Anterior cingulate cortex (tissue), 58 donors: ENCODE measurements at places on chromosomes 7 and 10.
A peak's percentile ranks its signal among the peaks of the same experiment; 100 is the strongest.

GRCh38 chr7:107528461-107528860, 35.3 kb downstream of the COG5 start:
- DNase-seq: no peak

DNA sequence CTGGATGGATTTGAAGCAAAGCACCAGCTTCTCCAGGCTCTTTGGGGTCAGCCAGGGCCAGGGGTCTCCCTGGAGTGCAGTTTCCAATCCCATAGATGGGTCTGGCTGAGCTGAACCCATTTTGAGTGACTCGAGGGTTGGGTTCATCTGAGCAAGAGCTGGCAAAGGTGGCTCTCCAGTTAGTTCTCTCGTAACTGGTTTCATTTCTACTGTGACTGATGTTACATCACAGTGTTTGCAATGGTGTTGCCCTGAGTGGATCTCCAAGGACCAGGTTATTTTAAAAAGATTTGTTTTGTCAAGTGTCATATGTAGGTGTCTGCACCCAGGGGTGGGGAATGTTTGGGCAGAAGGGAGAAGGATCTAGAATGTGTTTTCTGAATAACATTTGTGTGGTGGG, 14.2 kb downstream of the LEP start:
- DNase-seq: no peak

GRCh38 chr10:80274396-80275134, 14.9 kb downstream of the MAT1A start:
- DNase-seq: no peak

DNA sequence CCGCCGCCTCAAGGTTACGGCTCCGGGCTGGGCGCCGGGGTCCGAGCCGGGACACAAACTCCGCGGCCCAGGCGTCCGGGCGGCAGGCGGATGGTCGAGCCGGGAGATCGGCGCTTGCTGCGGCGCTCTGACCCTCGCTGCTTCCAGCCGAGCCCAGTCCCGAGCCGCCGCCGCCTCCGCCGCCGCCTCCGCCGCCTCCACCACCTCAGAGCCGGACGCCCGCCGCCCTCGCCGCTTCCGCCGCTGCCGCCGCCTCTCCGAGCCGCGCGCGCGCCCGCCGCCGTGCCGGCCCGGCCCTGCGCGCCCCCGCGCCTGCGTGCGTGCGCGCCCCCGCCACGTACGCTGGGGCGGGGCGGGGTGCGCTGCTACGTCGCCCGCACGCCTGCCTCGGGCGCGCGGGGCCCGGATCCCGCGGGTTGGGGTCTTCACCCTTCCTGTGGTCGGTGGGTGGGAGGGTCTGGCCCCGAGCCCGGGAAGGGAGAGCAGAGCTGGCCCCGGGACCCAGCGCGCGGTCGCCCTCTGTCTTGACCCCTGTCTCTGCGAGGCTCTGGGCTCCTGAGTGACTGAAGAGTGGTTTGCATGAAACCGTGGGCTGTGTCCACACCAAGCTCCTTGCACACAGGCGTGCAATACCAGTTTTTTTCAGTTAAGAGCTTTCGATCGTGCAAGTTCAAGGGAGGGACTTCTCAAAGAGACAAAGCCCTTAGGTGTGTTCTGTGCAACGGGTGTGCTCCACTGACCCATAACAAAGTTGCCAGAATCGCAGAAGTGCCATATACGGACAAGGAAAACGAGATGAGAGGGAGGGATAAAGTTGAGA, at the start of gene SMURF1:
TSS of gene SMURF1 (minus strand) at position 256 of the 820 bp plus-strand sequence. CDS start 328 bp downstream, outside the sequence.
- peak; percentile 70 for DNase-seq

DNA sequence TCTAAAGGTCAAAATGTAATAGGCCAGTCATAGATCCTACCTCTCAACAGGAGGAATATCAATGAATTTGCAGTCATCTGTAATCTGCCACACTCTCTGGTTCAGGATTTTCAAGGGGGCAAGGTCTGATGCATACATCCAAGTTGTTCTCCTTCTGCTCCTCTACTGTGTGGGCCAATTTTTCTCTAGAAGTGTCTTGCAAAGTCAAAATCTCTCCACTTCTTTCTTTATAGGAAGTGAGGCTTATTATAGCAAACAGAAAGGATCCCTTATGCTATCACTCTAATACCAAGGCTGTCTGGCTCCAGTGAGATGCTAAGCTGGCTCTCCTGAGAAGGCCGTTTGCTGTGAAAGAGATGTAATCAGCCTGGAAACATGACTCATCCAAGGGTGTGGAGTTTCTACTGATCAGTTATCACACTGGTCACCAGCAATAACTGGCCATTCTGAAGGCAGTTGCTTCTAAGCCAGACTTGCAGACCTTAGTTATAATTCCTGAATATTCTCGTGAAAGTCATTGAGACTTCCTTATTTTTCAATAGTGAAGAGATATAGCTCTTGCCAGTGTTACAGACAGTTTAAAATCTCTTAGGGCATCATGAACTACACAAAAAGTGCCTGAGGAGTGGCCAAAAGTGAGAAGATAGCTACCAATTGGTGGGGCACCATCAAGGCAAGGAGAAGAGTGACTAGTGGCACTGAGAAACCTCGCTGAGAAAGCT, 43.2 kb upstream of the LRGUK start:
- no peak for DNase-seq

DNA sequence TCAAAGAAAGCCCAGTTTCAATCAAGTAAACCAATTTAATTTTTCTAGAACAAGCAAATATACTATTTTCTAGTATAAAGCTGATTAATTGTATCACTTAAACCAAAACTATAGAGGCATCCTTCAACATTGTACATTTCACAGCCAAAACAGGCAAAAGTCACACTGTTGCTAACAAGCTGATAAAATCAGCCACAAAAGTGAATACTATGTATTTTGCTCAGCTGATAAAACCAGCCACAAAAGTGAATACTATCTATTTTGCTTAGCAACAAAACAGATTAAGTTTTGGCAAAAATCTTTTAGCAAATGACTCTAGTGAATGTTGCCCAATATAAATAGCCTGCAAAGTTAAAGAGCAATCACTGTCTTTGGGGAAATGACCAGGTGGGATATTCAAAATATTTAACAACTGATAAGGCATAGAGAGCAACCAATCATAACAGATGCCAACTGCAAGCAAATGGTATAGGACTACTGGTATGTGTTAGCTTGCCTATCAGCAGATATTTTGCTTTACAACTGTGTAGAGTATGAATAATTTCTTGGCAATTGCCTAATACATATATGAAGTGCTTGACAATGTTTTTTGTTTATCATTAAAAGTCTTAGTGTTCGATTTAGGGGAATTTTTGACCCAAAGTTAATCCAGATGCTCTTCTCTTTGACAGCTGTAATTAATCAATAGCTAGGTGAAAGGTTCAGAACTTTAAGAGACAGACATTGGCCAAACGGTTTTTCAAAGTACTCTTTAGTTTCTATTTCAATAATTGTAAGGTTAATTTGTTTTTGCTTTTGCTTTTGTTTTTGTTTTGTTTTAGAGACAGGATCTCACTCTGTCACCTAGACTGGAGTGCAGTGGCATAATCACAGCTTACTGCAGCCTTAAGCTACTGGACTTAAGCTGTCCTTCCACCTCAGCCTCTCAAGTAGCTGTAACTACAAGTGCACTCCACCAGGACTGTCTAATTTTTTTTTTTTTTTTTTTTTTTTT, 44.4 kb upstream of the SP4 start:
- no peak for DNase-seq

GRCh38 chr10:64873959-64874358, 1352.8 kb downstream of the REEP3 start:
- DNase-seq: no peak

DNA sequence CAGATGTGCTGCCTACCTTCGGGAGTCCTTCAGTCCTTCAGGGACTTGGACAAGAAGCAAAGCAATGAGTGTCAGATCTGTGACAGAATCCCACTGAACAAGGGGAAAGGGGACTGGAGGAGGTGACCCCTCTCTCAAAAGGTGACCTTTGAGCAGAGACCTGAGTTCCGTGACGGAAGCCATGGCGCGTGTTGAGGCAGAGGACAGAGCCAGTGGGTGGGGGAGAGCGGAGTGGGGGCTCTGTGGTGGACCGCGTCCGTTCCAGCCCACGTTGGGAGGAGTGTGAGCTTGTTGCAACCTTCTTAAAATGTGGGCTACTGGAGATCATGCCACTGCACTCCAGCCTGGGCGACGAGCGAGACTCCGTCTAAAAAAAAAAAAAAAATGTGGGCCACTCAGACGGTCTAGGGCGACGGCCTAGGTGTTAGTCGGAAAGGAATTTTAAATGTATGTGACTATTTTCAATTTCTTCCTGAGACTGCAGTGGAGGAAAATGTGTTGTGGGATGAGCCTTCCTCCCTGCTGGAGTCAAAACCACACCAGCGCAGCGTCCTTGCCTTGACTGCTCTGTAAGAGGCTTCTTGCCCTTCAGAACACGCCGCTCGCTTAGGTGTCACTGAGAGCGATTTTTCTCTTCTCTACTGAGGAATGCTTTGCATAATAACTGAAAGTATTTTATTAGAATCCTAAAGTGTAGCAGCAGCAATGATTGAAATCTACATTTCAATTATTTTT, 272.7 kb downstream of the CELF2 start:
- no peak for DNase-seq

DNA sequence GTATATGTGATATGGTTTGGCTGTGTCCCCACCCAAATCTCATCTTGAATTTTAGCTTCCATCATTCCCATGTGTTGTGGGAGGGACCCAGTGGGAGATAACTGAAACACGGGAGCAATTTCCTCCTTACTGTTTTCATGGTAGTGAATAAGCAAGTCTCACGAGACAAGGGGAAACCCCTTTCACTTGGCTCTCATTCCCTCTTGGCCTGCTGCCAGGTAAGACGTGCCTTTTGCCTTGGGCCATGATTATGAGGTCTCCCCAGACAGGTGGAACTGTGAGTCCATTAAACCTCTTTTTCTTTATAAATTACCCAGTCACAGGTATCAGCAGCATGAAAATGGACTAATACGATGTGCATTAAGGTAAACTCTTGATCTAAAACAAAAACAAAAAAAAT, 357.1 kb upstream of the AOAH start:
- no peak for DNase-seq

- DNase-seq: no peak
Measured at GRCh38 chr7:157813053-157813452, 476.2 kb downstream of the DNAJB6 start.

- DNase-seq: no peak
Measured at GRCh38 chr7:32273297-32273696, 203.1 kb upstream of the PDE1C start.

GRCh38 chr10:79185067-79185774, 116.5 kb downstream of the ZMIZ1 start:
- no peak for DNase-seq

DNA sequence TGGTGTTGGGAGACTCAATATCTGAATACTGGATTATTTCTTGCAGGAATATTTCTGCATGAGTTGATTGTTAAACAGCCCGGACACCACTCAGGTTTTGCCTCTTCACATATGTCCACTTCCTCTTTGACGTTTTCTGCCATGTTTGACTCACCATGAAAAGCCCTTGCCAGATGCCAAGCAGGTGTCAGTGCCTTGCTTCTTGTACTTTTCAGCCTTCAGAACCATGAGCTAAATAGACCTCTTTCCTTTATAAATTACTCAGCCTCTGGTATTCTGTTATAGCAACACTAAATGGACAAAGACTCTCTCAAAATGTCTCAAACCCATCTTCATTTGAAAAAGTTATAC, 24.7 kb upstream of the MACC1 start:
- no peak for DNase-seq

GRCh38 chr7:33579673-33579960, 325.7 kb upstream of the BMPER start:
- no peak for DNase-seq

DNA sequence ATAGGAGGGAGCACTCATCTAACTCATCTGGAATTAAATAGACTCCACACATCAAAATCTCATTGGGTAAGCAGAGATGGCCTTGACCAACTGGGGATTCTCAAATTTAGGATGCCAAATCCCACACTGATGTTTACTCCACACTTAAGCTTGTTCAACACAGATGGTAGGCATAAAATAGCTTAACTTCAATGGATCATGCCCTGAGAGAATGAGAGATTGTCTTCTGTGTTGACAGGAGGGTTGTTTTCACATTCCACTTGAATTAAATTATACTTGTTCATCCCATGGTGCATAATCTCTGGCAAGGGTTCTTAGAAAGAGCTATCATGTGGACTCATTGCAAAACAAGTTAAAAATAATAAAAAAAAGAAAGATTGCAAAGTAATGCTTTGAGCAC, 391.4 kb downstream of the PLXDC2 start:
- DNase-seq: no peak

DNA sequence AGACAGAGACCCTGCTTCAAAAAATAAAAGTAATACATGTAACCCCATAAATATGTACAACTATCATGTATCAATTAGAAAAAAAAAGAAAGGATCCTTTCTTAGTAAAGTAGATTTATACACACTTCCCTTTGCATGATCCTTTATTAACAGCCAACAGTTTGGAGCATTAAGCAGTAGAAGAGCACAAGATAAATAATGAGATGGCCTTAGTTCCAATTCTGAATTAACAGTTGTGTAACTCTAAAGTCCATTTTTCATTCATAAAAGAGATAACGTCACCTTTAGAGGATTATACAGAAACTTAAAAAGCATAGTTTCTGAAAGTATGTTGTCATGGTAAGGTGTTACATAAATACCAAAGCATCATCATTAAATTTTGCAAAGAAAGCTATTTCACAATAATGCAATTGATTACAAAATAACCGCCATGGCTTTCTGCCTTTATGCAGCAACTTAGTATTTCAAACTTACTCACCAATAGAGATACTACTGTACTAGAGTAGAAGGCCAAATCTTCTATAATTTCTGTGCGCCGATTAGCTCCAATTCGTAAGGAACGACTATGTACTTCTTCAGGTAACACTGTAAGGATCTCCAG, 40.3 kb downstream of the TNPO3 start:
- DNase-seq: no peak

DNA sequence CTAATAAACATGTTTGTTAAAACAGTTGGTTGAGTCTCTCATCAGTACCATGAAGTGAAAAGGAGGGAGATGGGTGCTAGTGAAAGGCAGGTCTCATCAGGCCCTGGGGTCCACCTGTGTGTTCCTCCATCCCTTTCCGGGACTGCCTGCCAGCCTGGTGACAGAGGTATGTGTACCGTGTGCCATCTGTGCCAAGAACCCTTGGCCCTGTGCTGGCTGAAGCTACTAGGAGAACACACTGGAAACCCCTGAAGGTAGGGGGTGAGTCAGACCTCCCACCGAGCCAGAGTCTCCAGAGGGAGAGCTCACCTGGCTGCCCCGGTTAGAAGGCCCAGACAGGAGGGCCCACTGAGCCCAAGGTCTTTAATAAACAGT, 2.3 kb downstream of the DDIT4 start:
- DNase-seq: no peak

- peak; percentile 60 for DNase-seq
Measured at GRCh38 chr10:6348096-6348874, 145.6 kb downstream of the PFKFB3 start.

GRCh38 chr10:79354141-79354540, 6.9 kb downstream of the PPIF start:
- no peak for DNase-seq
